ENCODE measurements at places on chromosomes 12 and 14. TPM values are rescaled to one million over a fixed set of nuclear protein-coding genes. Genes with fewer than 3 reads are reported as not detected.

Gene SLCO1C1
- not detected for total RNA-seq

Gene HCAR1
- total RNA-seq, result 0.02 TPM

Gene MYF6
- not detected for total RNA-seq

Gene MYH6
- not detected for total RNA-seq

Gene PRB2
- total RNA-seq, result not detected

Gene WIF1
- not detected for total RNA-seq

Gene CLEC2A
- not detected for total RNA-seq

Gene LMNTD1
- not detected for total RNA-seq

Gene FAM181A
- total RNA-seq, result not detected

Gene IL31
- not detected for total RNA-seq

Gene TAS2R7
- total RNA-seq, result not detected

Gene TSHR
- not detected for total RNA-seq

Gene SLC6A15
- total RNA-seq, result 24.5 TPM

Gene ZFHX2
- 1.2 TPM for total RNA-seq

Gene CLEC4D
- not detected for total RNA-seq

Gene ATXN2
- 18.9 TPM for total RNA-seq

Gene DIO2
- total RNA-seq, result 0.90 TPM

Gene KRT82
- total RNA-seq, result not detected

Gene EFS
- total RNA-seq, result not detected

Gene ASCL1
- total RNA-seq, result not detected

Gene TSPAN9
- 18.5 TPM for total RNA-seq

Gene NID2
- total RNA-seq, result 1.6 TPM

Gene TAS2R9
- not detected for total RNA-seq

Gene CACNA1C
- total RNA-seq, result not detected

Gene TMEM121
- 3.5 TPM for total RNA-seq

Gene TAS2R8
- total RNA-seq, result not detected

Gene PTPRR
- 2.5 TPM for total RNA-seq

Gene KRT75
- total RNA-seq, result not detected

Gene HHIPL1
- total RNA-seq, result not detected

Gene TAS2R20
- 0.05 TPM for total RNA-seq

Gene WNT1
- total RNA-seq, result not detected

Gene P3H3
- 31.7 TPM for total RNA-seq

Gene ADCY4
- not detected for total RNA-seq

Gene ACTN1
- total RNA-seq, result 266 TPM

Gene WSCD2
- total RNA-seq, result not detected

Gene EGLN3
- total RNA-seq, result not detected

Gene PLEKHG7
- not detected for total RNA-seq

Gene RAD9B
- 0.23 TPM for total RNA-seq

Gene SPTB
- 1.9 TPM for total RNA-seq

Gene TMTC1
- total RNA-seq, result 0.11 TPM

Gene ADAMTS20
- 0.03 TPM for total RNA-seq

Gene TOMM20L
- not detected for total RNA-seq

Gene CCDC59
- total RNA-seq, result 72.0 TPM

Gene TGM1
- total RNA-seq, result 0.76 TPM

Gene KRT83
- 0.17 TPM for total RNA-seq

Gene KRT5
- not detected for total RNA-seq

Gene SAMD15
- 2.6 TPM for total RNA-seq

Gene VRTN
- total RNA-seq, result not detected

Gene LHX5
- not detected for total RNA-seq

Gene PTMS
- total RNA-seq, result 148 TPM

Gene OVCH1
- total RNA-seq, result not detected

Gene KLHDC1
- not detected for total RNA-seq

Gene CCDC175
- not detected for total RNA-seq

All from HT1080 (cell line).